ENCODE measurements at places on chromosomes 4 and X.

GRCh38 chr4:137467537-137467936 is 64.8 kb downstream of the PCDH18 start:
- DNase-seq, result no peak

GRCh38 chrX:140701480-140701879 is 8.1 kb upstream of the LINC00632 start:
- DNase-seq, result no peak

- no peak for DNase-seq
These were observed 85.0 kb upstream of the FAM241A start for GRCh38 chr4:112060212-112060611.

GRCh38 chrX:136047969-136048368 is 62.7 kb downstream of the SLC9A6 start:
- no peak for DNase-seq

Data from right hindlimb (tissue), 1 donor.